ENCODE measurements at places on chromosomes 3 and 15.

DNA sequence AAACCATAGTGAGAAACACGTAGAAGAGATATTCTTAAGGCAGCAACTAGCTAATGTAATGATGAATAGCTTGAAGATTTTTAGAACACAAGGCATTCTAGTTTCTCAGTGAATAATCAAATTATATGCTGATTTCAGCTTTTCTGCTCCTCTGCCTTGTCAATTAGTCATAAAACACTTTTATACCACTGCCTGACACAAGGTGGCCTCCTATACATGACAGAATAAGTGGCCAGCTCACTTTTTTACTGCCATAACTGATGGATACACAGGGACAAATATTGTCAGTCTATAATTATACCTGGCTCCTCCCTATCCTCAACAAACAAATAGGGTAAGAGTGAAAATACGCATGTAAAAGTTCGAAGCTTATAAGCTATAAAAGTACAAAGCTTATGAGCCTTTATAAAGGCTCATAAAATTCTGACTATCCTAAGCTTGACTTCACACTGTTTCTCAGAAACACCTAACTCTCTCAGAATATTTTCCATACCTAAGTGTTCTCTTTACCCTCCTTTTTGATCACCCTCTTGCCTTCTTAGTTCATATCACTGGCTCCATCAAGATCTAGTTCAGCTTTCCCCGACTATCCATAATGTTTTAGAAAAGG is 81.6 kb downstream of the HERC1 start:
- peak; percentile 8 for DNase-seq

DNA sequence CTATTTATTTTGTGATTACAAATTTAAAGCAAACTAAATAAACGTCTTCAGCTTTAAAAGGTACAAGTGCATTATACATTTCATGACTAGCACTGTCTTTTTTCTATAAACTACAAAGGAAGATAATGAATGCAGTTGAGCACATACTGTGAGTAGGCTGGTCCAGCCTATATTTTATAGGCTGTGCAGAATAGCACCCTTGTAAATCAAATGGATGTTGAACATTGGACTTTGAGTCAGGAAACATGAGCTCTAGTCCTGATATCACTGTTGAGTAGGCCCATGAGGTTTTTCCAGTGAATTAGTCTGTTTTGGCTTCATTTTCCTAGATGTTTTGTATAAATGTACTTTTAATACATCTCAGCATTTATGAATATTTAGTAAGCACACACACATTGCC is 447.3 kb upstream of the KCNMB2 start:
- DNase-seq, result no peak

DNA sequence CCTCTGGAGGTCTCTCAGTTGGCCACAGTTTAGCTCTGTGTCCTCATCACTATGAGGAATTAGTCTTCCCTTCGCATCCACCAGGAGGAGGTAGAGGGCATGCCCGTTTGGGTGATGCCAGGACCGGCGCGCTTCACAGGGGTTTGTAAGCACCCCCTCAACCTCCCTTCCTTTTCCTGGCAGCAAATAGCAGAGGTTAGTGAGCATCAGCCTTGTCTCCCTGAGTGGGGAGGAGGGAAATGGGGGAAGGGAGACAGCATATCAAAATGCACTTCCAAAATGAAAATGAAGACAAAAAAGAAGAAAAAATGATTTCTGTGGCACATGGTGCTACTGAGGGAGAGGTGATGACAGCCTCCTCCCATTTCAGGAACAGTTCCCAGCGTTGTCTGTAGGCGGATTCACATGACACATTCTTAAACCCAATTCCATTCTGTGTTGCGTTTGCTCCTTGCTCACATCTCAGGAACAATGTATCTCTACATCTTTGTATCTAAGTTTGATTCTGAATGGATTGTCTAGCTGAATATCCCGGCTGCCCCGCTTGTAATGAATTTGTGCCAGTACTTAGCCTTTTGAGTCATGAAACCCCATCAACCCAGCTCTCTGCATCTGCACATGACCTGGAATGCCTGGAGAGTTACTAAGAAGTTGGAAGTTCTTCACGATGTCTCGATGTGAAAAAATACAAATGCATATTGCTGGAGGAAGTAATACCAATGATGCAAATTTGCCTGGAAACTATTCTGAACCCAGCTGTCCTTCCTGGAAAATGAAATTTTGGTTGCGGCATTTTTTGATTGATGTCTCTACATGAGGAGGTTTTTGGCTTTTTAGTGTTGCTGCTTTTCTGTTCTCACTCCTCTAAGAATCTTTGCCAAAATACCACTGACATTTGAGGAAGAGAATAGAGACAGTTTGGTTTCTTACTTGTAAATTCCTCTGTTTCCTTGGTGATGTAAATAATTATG is 45.2 kb downstream of the TYRO3 start:
- DNase-seq, result no peak

- DNase-seq, result no peak
Measured at GRCh38 chr15:55277116-55277564, 12.5 kb downstream of the RAB27A start.

DNA sequence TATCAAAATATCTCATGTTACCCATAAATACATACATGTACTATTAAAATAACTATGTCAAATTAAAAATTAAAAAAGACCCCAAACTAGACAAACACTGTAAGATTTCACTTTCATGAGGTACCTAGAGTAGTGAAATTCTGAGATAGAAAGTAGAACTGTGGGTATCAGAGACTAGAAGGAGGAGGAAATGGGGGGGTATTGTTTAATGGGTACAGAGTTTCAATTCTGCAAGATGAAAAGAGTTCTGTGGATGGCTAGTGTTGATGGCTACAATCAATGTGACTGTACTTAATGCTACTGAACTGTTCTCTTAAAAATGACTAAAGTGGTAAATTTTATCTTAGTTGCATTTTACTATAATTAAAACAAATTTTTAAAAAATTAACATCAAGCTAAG is 36.6 kb downstream of the RFX7 start:
- no peak for DNase-seq

- no peak for DNase-seq
Measured at GRCh38 chr3:64945171-64945729, 257.4 kb upstream of the ADAMTS9 start.

- DNase-seq, result no peak
Measured at GRCh38 chr15:69055251-69055650, 40.8 kb downstream of the NOX5 start.

DNA sequence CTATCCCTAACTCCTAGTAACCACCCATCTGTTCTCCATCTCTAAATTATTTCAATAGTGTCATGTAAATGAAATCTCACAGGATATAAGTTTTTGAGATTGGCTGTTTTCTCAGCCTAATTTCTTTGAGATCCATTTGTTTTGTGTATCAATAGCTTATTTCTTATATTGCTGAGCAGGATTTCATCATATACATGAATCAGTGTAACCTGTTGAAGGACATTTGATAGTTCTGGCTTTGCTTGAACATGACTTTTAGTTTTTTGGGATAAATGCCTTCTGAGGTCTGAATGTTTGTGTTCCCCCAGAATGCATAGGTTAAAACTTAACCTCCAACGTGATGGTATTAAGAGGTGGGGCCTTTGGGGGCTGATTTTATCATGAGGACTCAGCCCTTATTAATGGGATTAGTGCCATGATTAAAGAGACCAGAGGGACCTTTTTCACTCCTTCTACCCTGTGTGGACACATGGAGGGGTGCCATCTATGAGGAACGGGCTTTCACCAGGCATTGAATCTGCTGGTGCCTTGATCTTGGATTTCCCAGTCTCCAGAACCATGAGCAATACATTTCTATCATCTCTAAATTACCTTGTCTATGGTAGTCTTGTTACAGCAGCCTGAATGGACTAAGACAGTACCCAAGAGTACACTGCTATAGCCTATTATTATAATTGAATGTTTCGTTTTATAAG is 118.3 kb downstream of the FNDC3B start:
- DNase-seq, result no peak

DNA sequence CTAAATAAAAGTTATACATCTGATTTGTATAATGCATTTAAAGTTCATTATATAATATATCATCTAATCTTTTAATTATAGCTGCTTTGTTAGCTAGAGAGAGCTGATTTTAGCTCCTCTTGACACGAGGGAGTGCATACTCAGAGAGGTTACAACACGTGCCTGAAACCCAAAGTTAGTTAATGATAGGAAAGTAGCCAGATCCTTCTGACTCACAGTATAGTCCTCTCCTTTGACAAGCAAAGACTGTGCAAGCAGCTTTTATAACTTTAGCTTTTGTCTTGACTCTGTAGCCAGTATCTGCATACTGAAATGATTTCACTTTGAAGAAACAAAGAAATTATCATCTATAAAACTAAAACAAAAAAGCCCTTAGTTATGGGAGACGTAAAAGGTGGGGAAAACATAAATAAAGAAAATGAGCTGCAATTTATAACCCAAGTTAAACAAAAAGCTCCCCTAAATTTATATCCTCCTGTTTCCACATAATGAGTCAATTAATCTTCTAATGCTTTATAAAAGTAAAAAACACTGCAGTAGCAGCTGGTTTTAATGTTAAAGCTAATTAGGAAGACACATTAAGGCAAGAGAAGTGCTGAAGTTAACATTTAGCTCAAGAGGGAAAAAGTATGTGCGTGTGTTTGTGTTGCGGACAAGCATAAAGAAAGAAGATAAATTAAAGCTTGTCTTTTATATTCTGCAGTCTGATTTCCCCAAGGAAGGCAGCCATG is 13.1 kb downstream of the GABRR3 start:
- DNase-seq, result no peak

DNA sequence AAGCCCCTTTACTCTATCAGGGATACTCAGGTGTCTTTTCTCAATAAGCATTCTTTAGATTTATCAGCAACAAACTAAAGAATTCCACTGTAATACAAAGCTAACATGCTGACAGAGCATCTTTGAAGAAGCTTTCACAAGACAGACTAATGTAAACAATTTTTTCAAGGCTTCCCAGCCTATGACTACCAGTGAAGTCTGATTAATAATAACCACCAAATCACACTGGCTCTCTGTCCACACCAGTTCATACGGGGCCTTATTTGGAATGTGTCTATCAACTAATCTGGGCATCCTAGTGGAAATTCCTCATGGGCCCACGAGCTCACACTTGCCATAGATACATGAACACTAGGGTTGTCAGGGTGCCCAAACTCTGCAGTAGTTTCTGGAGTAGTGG is 84.5 kb downstream of the EFL1 start:
- peak; percentile 49 for DNase-seq

DNA sequence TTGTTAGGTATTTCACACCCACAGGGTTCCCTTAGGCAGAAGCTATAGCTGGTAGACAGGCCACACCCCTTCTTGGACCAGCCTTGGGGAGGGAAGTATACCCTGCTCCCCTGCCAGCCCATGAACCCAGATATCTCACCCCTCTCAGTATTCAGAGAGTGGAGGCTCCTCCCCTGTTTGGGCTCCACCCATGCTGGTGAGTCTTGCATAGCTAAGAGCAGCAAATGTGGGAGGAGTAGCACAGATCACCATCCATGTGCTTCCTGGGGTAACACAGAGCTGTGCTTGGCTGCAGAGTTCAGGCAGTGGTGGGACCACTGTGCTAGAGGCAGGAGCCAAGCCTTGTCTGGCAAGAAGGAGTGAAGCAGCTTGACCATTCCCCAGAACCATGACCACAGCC is 427.2 kb downstream of the ZIC1 start:
- DNase-seq, result no peak

- DNase-seq, result no peak
Measured at GRCh38 chr3:65523878-65524277, 514.8 kb downstream of the MAGI1 start.

DNA sequence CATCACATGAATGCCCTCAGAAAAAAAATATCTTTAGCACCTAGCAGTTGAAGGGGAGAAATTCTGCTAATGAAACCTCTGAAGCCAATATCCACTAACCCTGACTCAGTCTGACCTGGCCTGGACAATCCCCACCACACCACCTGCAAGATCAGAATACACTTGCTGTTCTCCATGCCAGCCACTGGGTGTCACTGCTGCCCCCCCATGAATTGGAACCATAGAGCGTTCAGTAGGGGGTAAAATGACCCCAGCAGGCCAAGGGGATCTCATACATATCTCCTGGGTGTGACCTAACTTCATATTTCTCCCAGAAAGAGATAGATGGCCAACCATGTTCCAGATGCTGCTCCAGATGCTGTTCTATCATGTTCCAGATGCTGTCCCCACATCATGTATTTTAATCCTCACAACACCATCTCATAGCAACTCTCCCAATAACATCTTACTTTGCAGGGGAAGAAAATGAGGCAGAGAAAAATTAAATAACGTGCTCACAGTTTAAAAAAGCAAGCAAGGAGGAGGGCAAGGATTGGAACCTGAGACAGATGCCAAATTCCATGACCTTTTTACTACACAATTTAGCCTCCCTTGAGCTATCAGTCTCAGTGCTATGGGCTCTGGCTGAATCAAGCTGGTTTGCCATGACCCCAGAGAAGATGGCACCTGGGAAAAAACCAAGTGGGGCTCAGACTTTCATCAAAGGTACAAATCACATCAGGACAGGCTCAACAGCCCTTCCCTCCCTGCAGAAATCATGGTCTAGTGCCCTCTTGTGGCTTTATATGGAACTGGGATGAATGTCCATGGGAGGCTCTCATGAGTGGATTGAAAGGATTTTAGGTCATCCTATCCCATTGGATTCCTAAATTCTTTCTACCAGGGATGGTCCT is 12.4 kb downstream of the NTRK3 start:
- no peak for DNase-seq

DNA sequence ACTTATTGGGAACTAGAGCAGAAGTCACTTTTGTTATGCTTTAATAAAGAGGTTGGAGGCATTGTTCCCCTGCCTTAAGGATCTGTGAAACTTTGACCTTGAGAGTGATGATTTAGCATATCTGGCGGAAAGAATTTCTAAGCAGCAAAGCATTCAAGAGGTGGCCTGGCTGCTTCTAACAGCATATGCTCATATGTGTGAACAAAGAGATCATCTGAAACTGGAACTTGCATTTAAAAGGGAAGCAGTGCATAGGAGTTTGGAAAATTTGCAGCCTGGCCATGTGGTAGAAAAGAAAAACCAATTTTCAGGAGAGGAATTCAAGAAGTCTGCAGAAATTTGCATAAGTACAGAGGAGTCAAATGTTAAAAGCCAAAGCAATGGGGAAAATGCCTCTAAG is 56.4 kb upstream of the GOLIM4 start:
- no peak for DNase-seq

GRCh38 chr15:92059036-92059970 is 205.8 kb downstream of the SLCO3A1 start:
- no peak for DNase-seq

- DNase-seq, result no peak
Measured at GRCh38 chr3:61702453-61702852, 141.1 kb downstream of the PTPRG start.

GRCh38 chr3:171883257-171883892 is 40.2 kb downstream of the TMEM212 start:
- no peak for DNase-seq

GRCh38 chr15:101037090-101037830 is 118.1 kb downstream of the LRRK1 start:
- DNase-seq, result no peak

GRCh38 chr3:76638006-76638405 is 401.9 kb upstream of the ROBO2 start:
- no peak for DNase-seq

DNA sequence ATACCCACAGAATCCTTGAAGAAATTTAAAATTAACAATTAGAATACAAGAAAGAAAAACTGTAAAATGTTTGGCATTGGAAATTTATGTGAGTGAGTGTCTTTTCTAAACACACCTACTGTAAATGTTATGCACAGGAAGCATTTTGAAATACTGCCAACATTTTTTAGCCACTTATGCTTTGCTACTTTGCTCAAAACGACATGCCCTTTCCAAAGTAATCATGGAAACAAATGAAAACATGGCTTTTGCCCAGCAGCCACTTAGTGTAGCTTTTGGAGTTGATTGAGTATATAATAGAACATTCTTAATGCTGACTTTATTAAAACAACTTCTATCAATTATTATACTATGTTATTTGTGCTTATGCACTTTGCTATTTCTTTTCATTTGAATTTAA is 823.0 kb downstream of the CADM2 start:
- no peak for DNase-seq
